ENCODE measurements at places on chromosomes 2 and 18.
A peak's percentile ranks its signal among the peaks of the same experiment; 100 is the strongest.

- peak; percentile 76 for DNase-seq
These were observed 103.3 kb downstream of the CTAGE1 start for GRCh38 chr18:22314420-22314819.

GRCh38 chr2:7384773-7385349 is 467.6 kb downstream of the RNF144A start:
- no peak for DNase-seq

GRCh38 chr2:109542384-109542783 is 71.4 kb downstream of the SEPTIN10 start:
- no peak for DNase-seq

DNA sequence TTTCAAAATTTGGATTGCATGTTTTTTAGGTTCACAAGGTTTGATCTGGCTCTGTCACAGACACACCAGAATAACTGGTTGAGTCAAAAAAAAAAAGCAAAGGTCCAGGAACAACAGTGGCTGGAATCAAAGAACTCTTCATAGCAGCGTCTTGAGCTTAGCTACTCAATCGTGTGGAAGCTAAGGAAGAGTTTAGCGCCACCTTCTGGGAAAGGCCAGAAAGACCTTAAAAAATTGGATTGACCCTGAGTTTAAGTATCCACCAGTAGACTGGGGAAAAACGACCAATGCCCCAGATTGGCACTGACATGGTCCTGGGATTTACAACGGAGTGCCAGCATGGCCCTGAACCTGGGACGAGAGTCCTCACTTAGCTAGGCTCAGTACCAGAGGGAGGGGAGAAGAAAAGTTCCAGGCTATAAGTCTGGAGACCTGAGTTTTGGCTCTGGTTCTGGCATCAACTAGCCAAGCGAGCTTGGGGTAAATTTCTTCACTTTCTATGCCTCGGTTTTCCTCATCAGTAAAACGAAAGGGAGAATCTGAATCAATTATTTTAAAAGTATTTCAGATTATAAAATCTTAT is 71.1 kb upstream of the TFCP2L1 start:
- peak; percentile 64 for DNase-seq

DNA sequence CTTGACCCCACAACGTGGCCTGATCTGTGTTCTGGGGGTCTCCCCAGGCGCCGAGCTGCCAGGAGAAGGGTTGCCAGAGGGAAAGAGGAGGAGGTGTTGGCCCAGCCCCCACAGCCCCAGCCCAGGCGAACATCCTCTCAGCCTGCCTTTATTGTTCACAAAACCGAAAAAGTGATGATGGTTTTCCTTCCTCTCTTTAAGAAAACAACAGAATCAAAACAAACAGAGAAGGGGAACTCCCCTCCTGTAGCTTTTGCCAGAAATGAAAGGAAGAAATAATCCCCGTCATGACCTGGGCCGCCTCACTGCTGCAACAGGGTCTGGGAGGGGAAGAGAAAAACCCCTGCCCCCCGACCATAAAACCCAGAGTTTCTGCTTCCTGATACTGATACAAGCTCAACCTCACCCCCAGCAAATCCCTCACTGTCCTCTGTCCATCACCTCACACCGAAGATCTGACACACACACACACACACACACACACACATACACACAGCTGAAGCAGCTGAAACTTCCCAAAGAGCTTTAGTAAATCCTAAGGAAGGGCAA is 52.0 kb downstream of the ZFP36L2 start:
- DNase-seq = no peak

DNA sequence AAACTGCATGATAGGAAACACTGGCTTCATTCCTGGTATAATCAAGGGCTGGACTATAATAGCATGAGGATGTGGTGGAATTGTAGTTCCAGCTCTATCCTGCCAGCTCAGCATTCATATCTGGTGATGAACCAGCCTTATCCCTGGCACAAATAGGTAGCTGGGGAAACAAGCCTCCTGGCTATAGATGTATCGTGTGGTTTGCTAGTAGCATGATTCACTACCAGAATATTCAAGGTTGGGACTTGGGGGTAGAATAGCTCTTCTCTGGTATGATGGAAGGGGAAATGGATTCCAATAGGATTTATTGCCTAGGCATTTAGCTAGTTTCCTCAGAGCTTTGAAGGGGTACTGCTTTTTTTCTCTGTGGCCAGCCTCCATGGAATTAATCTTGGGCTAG is 532.8 kb downstream of the FBXO15 start:
- DNase-seq = peak; percentile 98

DNA sequence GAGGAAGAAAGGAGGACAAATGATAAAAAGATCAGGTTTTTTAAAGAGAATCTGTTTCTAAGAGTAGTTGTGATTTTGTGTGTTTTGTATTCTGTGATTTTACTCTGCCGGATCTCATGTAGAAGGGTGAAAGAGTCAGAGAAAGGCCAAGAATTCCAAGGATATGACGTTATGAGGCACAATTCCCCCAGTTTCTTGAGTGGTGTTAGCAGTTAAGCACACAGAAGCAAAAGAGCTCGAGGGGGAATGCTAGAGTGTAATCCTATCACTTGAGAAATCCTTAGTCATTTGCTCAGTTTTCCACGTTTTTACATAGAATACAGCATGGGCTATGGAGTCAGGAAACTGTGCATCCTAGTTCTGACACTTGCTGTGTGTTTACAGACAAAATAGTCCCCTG is 34.8 kb downstream of the METTL4 start:
- DNase-seq = peak; percentile 84

GRCh38 chr18:2961821-2962220 is 51.1 kb downstream of the LPIN2 start:
- DNase-seq = no peak

DNA sequence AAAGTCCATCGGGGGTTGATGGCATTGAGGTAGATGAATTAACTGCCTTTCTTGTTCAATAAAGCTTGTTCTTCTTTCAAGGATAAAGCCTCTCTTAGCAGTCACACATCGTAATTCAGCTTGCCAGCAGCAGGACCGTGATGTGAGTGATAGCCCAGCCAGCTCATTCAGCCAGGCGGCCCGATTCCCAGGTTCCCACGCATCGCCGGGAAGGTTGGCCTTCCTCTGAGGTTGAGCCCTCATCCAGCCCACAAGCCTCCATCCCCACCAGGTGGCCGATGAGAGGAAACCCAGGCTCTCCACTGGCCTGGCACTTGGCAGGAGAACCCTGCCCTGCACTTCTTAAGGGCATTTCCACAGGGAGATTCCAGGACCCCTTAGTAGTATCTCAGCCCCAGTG is 4.7 kb downstream of the AGAP1 start:
- no peak for DNase-seq

DNA sequence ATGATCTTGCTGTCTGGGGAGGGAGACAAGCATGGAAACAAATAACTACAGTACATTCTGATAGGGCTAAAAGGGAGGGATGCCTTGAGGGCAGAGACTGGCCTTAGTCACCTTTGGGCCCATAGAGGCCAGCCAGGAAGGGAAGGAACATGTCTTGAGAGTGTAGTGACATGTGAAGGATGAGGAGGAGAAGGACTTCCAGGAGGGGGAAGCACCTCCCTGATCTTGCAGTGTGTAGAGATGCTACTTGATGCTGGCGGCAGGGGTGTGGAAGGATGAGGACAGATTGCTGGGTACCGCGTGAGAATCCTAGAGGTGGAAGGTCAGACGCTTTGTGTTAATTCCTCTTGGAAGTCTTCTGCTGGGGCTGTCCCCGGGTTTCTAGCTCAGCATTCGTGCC is 13.1 kb downstream of the TET3 start:
- DNase-seq = no peak

- no peak for DNase-seq
These were observed 10.5 kb upstream of the IL1A start for GRCh38 chr2:112794841-112795240.

DNA sequence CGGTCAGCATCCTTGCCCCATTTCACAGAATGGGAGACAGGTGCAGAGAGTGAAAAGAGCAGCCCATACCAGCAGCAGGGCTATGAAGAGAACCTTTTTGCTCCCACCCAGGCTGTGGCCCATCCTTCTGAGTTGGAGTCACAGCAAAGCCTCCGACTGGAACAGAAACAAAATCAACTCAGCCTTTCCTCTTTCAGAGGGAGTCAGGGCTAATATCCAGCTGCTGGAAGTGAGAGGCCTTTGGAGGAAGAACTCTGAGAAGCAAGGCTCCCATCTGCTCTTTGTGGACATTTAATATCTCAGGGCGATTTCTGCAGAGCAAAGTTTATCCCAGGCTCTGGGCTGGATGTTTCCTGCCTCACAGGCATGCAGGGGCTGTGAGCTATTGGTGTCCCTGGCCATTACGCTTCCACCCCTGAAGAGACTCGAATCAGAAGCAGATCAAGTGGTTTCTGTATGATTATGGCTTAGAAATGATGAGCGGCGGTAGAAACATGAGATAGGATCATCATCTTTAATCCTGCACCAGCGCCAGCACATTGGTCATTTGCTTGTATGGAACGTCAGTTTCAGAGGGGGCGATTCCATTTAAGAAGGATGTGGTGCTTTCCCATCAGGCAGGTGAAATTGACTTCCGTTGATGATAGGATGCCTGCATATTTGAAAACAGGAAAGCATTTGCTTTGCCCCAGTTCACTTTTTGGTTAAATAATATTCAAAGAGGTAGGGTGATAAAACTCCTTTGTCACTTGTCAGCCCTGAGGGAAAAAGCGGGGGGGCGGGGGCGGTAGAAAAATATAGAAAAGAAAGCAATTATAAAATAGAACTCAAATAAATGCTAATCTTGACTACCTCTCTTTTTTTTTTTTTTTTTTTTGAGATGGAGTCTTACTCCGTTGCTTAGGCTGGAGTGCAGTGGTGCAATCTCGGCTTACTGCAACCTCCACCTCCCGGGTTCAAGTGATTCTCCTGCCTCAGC is 152.4 kb downstream of the LRRC30 start:
- no peak for DNase-seq

GRCh38 chr2:171365232-171365631 is 68.6 kb downstream of the METTL8 start:
- DNase-seq = peak; percentile 61

- DNase-seq = peak; percentile 7
These were observed 513.5 kb downstream of the TRIB2 start for GRCh38 chr2:13230221-13230620.

DNA sequence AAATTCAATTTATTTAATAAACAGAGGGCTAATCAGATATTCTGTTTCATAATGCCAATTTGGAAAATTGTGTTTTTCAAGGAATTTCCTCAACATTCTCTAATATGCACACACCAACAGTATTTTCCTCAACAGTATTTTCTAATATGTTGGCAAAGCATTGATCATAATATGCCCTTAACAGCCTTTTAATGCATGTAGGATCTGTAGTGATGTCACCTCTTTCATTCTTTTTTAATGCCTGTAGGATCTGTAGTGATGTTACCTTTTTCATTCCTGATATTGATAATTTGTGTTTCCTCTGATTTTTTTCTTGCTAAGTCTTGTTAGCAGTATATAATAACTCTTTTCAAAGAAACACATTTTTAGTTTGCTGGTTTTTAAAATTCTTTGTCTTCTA is 15.9 kb downstream of the VWA3B start:
- no peak for DNase-seq

- DNase-seq = no peak
These were observed 21.3 kb downstream of the CENPO start for GRCh38 chr2:24814516-24814915.

DNA sequence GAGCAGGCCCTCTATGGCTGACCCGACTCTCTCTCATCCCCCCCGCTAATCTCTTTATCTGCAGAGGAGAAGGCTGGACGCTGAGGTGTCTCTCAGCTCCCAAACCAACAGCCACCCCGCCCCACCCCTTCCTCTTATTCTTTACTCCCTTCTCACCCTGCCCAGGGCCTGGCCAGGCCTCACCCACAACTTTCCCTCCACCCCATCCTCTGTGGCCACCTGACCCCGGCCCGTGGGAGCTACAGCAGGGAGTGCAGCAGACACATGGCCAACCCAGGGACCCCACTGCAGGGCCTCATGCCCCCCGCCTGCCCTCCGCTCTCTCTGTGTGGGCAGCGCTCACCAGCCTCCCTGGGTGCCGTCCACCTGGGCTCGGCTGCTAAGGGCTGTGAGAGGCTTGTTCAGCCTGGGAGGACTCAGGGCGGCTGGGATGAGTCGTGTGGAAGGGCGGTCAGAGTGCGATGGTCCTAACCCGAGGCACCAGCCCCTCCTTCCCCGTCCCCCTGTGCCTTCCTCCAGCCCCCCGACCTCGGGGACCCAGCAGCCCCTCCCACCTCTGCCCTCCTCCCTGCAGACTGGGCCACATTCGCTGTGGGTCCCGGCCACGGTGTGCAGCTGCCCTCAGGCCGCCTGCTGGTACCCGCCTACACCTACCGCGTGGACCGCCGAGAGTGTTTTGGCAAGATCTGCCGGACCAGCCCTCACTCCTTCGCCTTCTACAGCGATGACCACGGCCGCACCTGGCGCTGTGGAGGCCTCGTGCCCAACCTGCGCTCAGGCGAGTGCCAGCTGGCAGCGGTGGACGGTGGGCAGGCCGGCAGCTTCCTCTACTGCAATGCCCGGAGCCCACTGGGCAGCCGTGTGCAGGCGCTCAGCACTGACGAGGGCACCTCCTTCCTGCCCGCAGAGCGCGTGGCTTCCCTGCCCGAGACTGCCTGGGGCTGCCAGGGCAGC is 6.8 kb downstream of the NEU4 start:
- no peak for DNase-seq

DNA sequence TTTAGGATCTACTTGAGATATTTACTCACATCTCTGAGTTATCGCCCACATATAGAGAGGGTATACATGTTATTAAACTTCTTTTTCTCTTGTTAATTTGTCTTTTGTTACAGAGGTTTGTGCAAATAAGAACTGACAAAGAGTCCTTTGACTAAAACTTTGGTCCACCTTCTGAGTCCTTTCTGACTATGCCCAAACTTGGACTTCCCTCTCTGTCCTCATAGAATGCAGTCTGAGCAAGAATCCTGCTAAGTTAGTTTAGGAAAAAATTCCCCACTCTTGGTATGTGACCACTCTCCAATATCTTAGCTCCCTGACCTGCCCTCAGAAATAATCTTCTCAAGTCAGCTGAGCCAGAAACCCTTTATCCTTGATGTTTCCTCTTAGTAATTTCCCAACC is 257.5 kb upstream of the REG3G start:
- no peak for DNase-seq

DNA sequence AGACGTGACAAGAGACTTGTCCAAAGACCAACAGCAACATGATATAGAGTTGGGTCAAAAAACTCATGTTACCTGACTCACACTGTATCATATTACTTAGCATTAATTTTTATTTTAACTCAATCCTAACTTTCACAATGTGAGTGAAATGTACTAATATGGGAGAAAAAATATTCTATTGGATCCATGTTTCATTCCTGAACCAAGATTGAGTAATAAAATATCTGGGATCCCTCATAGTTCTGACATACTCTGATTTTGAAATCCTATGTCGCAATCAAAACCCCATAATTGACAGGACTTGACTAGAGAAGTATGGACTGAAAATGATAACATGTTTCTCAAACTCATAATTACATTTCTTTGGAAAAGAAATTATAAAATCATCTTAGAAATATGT is 190.4 kb downstream of the RIT2 start:
- DNase-seq = peak; percentile 32

All from bronchial epithelial cell (primary cell).